NCI-H1105 (cell line): ENCODE measurements at places on chromosomes 1 and 21.

DNA sequence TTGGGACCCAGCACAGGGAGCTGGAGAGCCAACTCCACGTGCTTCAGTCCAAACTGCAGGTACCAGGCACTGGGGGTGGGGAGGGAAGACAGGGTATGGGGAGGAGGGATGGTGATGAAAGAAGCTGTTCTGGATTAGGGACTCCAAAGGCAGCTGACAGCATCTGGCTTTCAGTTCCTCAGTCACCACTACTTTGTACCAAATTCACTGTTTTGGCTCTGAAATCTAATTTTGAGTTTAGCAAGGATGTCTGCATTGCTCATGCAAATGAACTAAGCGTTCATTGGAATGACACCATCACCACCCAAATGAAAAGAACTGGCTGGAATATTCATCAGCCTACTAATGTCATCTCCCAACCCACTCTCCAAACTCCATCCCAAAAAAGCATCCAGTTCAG lies 8.7 kb downstream of the C1orf74 start:
- DNase-seq, result no peak

DNA sequence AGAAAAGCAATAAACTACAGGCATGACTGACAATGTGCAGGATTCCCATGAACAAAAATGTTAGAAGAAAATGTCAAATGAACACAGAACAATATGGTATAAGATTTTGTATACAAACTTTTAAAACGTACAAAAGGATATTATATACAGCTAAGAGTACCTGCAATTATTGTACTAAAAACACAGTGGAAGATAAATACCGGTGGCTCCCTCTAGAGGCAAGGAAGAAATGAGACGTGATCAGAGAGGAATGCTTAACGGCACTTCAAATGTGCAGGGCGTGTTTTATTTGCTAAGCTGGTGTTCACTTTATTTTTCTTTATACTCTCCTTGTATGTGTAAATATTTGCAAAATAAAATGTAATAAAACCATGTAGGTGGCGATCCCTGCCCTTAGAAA lies 191.8 kb upstream of the SAMSN1 start:
- DNase-seq, result no peak

DNA sequence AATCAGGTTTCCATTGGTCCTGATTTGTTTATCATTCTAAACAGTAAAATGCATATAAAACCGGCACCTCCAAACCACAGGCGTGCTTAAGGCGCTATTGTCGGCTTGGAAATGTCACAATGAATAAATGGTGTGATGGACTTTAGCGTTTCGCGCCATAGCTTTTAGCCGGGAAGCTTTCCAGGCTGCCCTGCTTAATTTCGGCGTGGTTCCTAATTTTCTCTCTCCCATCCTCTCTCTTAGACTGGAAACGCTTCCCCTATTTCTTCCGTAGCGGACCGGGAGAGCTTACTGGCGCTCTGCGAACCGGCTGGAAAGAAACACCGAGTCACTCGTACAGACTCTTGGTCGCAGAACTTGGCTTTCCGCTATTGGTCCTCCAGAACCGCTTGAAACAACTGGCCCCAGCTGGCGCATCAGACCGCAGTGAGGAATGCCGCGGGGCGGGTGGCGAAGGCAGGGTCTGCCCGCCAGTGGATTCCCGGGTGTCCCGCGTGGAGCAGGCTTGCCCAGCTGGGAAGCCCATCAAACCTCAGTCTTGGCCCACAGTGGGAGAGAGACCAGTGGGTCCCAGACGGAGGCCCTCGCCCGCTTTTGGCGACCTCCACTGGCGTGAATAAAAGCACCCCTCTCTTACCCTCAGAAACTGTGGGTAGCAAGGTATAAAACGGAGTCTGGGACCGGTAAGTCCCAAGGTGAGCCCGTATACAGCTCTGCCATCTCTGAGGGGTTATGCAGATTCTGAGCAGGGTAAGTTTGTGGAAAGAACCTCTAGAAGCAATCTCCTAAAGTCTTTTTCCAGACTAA lies 4.0 kb upstream of the LHX8 start:
- no peak for DNase-seq

- no peak for DNase-seq
Observed at GRCh38 chr1:84387480-84388163, 10.7 kb upstream of the DNASE2B start.

- DNase-seq, result no peak
Observed at GRCh38 chr1:40802078-40802741, 18.6 kb downstream of the KCNQ4 start.

- no peak for DNase-seq
Observed at GRCh38 chr1:248818505-248819374, 7.0 kb downstream of the SH3BP5L start.

DNA sequence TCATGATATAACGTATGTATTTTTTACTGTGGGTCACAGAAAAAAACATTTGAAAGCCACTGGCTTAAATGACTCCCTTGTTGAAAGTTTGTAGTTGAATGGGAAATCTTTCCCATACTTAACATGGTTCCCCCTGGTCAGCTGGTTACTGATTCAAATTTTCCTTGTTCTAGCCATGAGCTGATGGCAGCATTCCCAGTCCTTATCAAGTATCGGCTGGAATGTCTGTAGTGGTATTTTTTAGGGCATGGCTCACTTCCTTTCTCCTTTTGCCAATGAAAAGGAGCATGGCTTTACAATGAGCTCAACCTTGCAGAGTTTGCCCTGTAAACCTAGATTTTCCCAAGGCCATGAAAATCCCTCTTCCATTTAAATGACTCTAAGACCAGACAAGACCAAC lies 55.7 kb downstream of the GIPC2 start:
- no peak for DNase-seq

DNA sequence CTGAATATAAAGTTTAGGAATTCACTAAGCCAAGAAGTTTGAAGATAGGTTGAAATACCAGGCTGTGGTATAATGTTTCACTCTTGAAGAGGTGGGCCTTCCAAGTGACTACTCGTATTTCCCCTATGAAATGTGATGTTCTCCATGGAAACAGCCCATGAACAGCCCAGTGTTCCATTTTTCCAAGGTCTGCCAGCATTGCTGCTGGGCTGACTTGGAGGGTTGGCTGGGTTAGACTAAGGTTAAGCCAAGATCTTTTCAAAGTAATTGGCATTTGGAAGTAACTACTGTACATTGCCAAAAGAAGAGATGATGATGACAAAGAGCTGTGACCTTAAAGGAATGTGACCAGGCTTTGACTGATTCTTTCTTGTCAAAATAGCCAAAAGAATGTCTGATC lies 73.8 kb downstream of the RPE65 start:
- DNase-seq, result no peak

DNA sequence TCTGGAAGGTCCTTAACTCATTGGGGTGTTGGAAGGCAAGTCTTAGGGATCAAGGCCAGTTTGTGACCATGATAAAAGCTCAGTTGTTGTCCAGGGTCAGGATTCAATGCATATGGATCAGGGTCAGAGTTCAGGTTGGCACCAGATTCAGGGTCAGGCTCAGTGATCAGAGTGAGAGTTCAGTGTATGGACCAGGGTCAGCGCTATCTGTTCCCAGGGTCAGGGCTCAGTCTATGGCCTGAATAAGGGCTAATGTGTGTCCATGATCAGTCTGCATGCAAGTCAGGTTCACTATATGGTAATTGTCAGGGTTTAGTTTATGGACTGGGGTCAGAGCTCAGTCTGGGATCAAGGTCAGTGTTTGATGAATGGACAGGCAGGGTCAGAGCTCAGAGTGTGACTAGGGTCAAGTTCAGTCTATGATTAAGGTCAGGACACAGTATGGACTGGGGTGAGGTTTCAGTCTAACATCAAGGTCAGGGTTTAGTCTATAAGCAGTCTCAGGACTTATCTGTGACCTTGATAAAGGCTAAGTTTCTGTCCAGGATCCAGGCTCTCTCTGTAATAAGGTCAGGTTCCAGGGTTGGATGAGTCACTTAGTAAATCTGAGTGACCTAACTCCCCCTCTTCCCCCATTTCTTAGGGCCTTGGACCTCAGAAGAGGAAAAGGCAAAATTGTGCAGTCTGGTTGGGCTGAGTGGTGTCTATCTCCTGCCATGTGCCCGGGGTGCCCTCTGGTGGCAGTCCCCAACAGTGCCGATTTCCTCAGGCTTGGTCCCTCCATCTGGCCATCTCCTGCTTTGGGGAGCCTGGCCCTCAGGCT lies 23.8 kb downstream of the KNCN start:
- peak; percentile 62 for DNase-seq

DNA sequence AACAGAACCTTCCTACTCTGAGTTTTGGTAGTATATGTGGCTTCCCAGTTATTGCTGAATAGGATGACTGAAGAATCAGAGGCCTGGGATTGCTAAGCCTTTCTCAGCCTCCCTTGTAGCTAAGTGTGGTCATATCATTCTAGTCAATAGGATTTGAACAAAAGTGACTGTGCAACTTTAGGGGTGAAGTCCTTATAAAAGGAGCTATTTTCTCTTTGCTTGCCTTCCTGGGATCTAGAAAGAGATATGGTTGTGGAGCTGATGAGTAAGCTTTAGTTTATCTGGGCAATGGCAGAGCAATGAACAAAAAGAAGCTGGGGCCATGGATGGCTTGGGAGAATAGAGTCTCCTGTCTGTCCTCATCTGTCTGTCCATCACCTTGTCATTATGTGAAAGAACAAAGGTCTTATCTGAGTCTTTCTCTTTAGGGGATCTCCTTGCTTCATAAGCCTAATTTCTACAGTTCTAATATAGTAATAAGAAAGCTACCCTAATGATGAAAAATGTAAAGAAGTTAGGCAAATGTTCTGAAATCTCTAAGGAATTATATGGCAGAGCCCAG lies 91.5 kb downstream of the TENT5C start:
- no peak for DNase-seq

- no peak for DNase-seq
Observed at GRCh38 chr1:11784256-11784992, 21.3 kb downstream of the MTHFR start.

DNA sequence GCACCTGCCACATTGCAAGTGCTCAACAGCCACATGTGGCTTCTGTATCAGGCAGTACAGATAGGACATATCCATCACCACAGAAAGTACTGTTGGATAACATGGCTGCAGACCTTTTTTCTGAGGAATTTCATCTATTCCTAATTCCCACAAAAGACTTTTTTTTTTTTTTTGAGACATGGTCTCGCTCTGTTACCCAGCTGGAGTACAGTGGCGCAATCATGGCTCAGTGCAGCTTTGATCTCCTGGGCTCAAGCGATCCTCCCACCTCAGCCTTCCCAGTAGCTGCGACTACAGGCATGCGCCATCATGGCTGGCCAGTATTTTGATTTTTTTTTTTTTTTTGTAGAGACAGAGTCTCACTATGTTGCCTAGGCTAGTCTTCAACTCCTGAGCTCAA lies 33.3 kb downstream of the YARS1 start:
- no peak for DNase-seq

- no peak for DNase-seq
Observed at GRCh38 chr1:15426492-15427279, 11.6 kb upstream of the CTRC start.

DNA sequence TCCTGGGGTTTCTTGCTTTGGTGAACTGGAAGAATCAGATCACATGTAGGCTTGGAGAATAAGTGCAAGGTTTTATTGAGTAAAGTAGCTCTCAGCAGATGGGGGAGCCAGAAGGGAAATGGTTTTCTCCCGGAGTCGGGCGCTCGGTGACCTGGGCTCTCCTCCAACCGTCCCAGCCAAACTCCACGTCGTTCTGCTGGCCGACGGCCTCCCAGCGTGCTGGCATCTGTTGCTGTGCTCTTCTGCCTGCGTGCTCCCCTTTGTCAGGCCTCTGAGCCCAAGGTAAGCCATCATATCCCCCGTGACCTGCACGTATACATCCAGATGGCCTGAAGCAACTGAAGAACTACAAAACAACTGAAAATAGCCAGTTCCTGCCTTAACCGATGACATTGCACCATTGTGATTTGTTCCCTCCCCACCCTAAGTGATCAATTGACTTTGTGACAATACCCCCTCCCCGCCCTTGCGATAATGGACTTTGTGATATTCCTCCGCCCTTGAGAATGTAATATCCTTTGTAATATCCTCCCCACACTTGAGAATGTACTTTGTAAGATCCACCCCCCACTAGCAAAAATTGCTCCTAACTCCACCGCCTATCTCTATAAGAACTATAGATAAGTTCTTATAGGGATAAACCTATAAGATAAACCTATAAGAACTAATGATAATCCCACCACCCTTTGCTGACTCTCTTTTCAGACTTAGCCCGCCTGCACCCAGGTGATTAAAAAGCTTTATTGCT lies 88.3 kb downstream of the SMYD3 start:
- no peak for DNase-seq

- peak; percentile 70 for DNase-seq
Observed at GRCh38 chr21:35227786-35228185, 178.7 kb upstream of the RUNX1 start.

GRCh38 chr1:23188434-23188884 lies 19.8 kb upstream of the LUZP1 start:
- DNase-seq, result no peak

- no peak for DNase-seq
Observed at GRCh38 chr21:34132202-34132601, 58.8 kb downstream of the MRPS6 start.

GRCh38 chr1:31626223-31627207 lies 9.0 kb downstream of the HCRTR1 start:
- DNase-seq, result no peak

GRCh38 chr1:117436513-117436912 lies 69.3 kb downstream of the MAN1A2 start:
- DNase-seq, result no peak

DNA sequence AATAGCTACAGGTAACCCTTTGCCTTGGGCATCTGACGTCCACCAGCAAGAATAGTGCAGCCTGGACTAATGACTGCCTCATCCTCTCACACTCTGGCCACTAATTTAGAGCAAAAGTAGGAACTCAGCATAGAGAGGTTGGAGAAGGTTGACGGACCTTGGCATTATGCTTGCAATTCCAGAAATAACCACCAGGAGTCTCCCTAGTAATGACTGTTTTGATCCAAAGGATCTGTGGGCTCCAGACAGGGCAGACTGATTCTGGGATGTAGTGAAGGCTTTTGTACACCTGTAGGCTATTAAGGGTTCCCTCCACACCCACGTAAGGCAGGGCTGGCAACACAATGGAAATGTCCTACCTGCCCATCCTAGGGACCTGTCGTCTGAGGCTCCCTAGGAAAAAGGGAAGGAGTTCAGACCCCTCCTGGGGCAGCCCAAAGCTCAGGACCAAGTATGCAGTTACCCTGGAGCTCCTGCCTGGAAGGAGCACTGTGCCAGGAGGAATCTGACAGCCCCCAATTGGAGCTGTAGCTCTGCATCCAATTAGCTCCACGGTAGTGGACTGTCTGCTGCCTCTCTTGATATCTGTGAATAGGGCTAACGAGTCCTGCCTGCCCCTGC lies 91.0 kb upstream of the TMEM51 start:
- DNase-seq, result no peak
